H7 (cell line): ENCODE measurements at places on chromosomes 7 and 10.

DNA sequence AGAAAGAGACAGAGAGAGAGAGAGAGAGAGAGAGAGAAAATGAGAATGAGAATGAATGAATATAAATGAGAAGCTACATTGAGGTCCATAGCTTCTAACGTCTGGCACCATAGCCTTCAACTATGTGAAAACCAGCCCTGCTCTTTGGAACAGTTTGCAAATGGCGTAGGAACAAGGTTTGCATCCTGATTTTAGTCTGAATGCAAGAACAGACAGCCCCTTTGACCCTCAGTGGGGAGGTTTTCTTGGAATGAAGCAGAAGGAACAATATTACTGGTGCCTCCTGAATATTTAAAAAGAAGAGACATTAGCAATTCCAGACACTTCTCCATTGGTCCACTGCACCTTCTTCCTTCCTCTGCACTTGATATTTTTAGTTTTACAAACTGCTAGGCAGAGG lies 23.0 kb downstream of the LHPP start:
- DNase-seq = no peak

GRCh38 chr7:100586266-100587025 lies at the start of gene FBXO24:
FBXO24 (plus strand) TSS chr7:100586328; CDS start chr7:100586626, 298 bp downstream.
- peak; percentile 100 for DNase-seq

DNA sequence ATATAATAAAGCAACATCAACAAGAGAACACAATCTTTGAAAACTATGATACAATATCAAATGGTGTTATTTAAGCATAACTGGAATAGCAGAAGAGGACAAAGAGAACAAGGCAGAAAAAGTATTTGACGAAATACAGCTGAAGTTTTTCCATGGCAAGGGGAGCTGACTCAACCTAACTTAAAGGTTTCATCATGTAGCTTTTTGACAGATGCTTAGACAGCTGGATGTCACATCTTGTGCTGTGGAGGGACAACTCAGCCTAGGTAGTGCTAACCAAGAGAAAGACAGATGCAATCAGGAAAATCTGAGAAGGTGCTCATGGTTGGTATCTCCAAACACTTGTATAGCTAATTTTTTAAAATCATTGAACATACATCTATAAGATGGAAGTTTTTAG lies 208.2 kb downstream of the TFEC start:
- no peak for DNase-seq

DNA sequence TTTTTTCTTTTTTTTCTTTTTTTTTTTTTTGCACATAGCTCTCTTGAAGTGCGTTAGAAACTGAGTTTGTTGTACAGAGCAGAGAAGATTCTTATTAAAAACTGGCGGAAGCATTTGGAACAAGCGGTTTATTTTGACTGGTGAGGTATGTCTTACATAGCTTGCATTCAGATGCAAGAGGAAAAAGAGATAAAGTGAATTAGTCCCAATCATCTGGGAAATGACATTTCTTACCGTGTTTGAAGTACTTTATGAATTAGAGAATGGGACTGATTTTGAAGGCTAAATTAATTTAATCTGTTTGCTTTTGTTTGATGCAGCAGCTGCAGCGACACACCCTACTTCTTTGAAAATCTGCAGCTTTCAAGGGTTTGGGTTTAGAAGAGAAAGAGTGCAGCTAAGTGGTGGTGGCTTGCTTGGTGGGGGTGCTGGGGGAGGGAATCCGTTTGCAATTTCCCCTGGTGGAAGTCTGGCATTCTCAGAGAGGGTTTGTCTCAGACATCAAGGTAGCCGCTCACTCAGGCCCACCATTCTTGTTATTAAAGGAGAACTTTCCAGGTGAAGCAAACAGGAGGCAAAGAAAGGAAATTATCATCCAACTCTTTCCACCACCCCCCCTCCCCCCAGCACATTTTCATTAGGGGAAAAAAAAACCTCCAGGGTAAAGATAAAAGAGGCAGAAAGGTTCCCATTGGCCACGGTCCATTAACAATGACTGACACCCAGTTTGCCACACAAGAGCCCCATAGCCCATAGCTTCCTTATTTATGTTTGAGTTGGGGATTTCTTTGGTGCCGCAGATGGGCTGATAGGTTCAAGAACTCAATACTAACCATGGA lies 231.7 kb downstream of the SKIDA1 start:
- peak; percentile 50 for DNase-seq

DNA sequence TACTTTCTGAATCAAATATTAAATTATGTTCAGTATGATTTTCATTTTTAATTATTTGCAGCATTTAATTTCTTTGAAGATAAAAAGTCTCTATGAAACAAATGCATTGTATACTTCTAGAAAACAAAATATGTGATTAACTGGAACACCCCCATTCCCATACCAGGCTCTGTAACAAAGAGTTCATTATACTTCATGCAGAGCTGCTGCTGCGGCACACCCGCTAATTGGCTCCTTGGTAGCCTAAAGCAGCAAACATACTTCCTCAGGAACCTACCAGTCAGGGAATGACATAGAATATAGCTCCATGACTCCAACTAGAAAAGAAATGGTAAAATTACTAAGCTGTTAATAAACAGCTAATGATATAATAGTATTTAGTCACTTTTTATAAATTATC lies 19.3 kb downstream of the RAB11FIP2 start:
- DNase-seq = no peak

DNA sequence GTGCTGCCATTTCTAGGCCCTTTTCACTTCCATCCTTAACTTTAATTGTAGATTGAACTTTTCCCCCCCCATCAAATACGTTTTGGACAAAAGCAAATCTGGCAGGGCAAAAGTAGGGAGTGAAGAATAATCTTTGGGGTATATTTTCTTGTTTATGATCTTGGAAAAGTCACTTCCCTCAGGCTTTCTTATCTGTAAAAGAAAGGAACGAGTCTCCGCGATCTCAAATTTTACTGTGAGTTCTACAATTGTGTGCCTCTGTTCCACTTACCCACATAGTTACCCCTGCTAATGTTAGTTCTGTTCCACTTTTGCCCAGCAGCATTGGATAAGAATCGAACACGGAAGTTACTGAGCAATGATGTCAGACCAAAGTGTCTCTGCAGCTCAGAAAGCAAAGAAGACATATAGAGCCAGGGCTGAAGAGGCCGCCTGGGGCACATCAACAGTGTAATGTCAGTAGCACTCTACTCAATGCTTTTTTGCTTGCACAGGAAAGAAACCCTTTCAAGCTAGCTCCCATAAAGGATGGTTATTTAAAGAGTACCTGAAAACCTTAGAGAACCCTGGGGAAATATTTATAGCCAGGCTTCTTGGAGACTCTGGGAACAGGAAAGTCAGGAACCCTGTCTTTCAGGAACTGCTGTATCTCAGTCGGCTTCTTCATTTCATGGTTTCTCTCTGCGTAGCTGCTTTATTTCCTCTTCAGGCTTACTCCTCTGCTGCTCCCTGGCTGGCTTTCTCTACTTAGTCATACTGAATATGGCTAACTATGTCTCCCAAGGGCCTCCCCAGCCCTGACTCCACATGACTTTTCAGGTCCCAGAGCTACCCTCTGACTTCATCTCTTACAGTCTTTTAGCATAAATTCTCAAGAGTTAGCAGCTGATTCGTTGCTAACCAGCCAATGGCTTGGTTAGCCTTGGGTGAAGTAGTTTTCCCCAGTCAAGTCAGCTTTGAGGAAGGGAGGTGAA lies 123.7 kb upstream of the FAM3C start:
- no peak for DNase-seq

- DNase-seq = no peak
Observed at GRCh38 chr10:121102706-121103105, 251.5 kb downstream of the WDR11 start.

GRCh38 chr10:121994429-121994941 lies 5.5 kb downstream of the TACC2 start:
- peak; percentile 51 for DNase-seq

DNA sequence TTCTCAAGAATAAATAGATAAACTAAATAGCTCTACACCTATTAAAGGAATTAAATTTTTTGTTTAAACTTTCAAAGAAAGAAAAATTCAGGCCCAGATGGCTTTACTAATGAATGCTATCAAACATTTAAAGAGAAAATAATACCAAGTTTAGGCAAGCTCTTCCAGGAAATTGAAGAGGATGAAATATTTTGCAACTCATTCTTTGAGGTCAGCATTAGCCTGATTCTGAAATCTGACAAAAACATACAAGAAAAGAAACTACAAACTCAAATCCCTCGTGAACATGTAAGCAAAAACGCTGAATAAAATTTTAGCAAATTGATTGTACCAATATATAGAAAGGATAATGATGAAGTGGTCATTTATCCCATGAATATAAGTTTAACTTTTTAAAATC lies 93.4 kb downstream of the RTKN2 start:
- no peak for DNase-seq

DNA sequence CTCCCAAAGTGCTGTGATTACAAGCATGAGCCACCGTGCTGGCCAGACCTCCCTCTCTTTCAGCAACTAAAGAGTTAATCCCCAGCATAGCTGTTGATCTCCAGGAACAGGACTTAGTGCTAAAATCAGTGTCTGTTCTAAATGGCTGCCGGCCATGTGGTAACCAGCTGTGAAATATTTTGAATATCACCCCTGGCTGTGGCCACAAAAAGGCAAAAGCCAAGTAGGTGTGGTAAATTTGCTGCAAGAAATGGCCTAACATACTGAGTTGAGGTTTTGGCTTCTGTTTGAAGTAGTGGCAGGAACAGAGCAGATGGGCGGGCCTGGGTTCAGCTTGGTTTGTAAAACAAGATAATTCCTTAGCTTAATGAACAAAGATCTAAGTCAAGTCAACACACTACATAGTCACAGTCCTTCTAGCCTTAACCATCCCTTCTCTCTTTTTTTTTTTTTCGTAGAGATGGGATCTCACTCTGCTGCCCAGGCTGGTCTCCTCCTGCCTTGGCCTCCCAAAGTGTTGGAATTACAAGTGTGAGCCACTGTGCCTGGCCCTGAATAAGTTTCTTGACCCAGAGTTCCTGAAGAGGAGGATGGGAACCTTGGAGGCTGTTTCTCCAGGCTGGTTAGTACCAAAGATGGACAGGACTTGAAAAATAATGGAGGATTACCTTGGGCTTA lies 22.7 kb upstream of the AGFG2 start:
- no peak for DNase-seq

DNA sequence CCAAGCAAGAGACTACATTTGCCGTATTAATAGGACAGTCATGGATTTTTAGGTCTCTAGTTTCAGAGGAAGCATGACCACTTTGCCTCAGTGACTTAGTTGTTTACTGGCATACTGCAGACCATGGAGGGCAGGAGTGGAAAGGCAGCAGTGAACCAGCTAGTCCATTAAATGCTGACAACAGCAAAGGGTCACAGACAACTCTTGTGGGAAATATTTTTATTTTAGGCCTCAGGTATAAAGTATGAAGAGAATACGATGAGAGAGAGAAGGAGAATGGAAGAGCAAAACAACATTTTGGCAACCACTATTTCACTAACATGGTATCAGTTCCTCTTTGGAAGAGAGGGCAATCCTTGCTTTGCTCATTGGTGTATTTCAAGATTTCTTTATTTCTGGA lies 118.0 kb downstream of the RELN start:
- no peak for DNase-seq

DNA sequence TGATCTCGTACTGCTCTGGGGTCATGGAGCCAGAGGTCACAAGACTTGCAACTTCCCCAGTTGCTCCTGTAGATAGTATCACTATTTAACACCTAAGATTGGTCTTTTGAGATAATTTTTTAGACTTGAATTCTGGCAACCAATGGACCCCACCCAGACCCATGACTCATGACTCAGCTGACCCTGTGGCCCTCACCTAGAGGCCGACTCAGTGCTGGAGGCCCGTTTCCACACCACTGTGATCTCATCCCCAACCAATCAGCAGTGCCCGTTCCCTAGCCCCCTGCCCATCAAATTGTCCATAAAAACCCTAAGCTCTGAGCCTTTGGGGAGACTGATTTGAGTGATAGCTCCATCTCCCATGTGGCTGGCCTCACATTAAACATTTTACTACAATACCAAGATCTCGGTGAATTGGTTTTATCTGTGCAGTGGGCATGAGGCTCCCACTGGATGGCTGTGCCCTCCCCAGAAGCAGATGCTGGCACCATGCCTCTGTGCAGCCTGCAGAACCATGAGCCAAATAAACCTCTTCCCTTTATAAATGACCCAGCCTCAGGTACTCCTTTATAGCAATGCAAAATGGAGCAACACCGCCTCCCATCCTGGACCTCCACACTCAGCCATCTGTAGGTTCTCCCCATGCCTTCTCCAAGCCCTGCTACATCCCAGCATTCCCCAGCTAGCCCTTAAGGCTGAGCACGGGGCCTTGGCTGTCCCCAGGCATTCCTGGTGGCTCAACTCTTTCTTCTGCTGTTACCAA lies 98.8 kb downstream of the PRKAG2 start:
- DNase-seq = no peak

DNA sequence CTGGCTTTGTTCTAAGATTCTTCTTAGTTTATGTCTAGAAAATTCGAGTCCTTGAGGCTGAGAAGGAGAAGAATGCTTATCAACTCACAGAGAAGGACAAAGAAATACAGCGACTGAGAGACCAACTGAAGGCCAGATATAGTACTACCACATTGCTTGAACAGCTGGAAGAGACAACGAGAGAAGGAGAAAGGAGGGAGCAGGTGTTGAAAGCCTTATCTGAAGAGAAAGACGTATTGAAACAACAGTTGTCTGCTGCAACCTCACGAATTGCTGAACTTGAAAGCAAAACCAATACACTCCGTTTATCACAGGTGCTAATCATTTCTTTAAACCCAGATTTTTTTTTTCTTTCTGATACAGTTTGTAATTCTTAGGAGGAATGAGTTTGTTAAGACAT lies 6.7 kb downstream of the CEP55 start:
- DNase-seq = no peak

GRCh38 chr10:89238956-89239644 lies 12.5 kb downstream of the LIPA start:
- no peak for DNase-seq

- DNase-seq = no peak
Observed at GRCh38 chr10:110399965-110400933, 95.5 kb upstream of the SMNDC1 start.

DNA sequence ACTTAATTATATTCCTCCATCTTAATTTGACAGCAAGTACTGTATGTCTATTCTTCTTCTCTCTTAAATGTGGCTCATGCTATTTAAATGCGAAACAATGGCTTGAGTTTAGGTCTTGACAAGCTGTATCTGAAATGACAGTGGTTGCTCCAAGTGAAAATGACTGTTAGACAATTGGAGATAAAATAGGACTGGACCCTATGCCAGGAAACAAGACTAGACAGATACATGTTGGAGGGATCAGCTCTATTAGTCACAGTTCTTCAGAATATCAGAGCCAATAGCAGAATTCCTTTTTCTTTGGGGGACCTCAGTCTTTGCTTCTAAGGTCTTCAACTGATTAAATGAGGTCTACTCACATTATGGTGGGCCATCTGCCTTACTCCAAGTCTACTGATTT lies 25.8 kb downstream of the KIAA1217 start:
- no peak for DNase-seq

GRCh38 chr7:28155964-28156363 lies 24.6 kb downstream of the JAZF1 start:
- no peak for DNase-seq

- DNase-seq = peak; percentile 43
Observed at GRCh38 chr7:158815083-158815799, 14.1 kb downstream of the ESYT2 start.

GRCh38 chr7:158766570-158767281 lies 62.1 kb upstream of the NCAPG2 start:
- no peak for DNase-seq

GRCh38 chr7:139526578-139527544 lies 3.4 kb downstream of the CLEC2L start:
- DNase-seq = no peak
